ENCODE measurements at places on chromosomes 1 and 21. TPM values are rescaled to one million over a fixed set of nuclear protein-coding genes. Genes with fewer than 3 reads are reported as not detected.

GRCh38 chr1:107702946-107703571, 261.9 kb downstream of the VAV3 start:
- H3K36me3 ChIP-seq = no peaks in the 10 kb centered on the region
- H3K27me3 ChIP-seq = no peaks in the 10 kb centered on the region
- H3K27ac ChIP-seq = no peak overlapping the region
- no peak for DNase-seq
- no peaks in the 10 kb centered on the region for H3K4me1 ChIP-seq

DNA sequence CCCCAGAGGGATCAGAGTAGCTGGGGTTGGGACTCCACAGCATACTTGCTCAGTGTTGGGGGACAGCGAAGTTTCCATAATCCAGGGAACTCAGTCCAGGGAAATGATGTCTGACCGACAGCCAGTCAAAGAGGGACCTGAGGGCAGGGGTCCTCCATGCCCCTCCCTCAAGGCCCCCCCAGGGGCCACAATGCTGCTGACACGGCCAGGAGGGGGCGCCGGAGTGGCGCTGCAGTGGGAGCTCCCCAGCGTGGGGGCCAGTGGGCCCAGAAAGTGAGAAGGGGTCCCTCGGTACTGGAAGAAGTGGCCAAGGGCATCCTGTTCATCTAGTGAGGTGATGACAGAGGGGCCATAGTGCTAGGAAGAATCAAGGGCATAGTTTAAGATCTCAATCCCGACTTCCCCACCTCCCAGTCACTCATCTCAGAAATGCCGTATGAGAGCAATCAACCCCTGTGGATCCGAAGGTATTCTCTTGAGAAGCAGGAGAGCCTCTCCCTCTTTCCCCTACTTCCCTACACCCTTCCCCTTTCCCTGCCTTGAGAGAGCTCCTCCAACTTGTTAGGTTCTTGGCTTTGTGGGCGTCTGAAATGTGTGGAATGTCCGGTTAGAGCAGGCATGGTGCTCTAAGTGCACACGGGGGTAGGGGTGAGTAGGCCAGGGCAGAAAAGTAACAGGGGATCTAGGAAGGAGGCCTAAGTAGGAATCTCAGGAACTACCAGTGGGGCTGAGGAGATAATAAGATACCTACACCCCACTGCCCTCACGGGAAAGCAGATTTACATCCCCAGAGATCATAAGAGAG, 4.1 kb downstream of the NUDT17 start:
- H3K36me3 ChIP-seq = peaks cover 74% of the 10 kb centered on the region
- peaks cover 16% of the 10 kb centered on the region for H3K4me1 ChIP-seq
- H3K4me3 ChIP-seq = no peak overlapping the region
- H3K27ac ChIP-seq = no peak overlapping the region
- no peak for DNase-seq

DNA sequence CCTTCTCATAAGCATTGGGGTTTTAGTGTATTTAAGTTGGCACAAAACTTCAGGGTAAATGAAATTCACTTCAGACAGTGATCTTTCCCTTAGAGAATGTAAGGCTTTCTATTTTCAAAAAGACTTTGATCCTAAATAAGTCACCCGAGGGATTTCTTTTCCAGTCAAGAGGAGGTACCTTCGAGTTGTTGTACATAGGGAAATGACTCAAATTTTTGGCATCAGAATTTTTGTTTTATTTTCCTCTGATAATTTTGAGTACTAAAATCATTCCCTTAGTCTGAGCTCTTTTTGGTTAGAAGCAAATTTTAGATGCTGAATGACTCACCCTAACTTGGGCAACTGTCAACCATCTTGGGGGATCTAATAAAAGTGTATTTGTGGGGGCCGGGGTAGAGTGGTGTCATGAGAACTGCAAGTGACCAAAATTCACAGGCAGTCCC, 193.9 kb downstream of the DHRS3 start:
- no peak overlapping the region for H3K4me3 ChIP-seq
- DNase-seq = no peak
- no peaks in the 10 kb centered on the region for H3K27me3 ChIP-seq
- no peaks in the 10 kb centered on the region for H3K36me3 ChIP-seq
- H3K4me1 ChIP-seq = peaks cover 17% of the 10 kb centered on the region

DNA sequence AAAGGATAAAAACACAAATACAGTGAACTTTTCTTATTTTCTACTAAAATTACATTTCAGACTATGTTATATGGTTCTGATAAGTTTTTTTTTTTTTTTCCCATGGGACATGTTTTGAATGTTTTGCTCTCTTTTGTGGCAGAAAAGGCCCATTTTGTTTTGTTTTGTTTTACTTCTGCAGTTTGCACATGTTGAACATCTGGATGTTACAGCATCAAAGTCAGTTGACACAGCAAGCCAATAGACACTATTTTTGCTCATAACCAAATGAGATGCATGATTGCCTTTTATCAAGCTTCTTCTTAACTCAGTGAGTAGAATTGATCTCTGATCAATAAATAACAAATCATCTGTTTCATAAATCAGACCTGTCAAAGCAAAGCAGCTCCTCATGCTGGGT, 904.2 kb downstream of the ADGRL2 start:
- H3K4me3 ChIP-seq = no peak overlapping the region
- no peaks in the 10 kb centered on the region for H3K36me3 ChIP-seq
- peak overlapping the region; percentile 38 for H3K27ac ChIP-seq
- no peak for DNase-seq
- no peaks in the 10 kb centered on the region for H3K27me3 ChIP-seq

DNA sequence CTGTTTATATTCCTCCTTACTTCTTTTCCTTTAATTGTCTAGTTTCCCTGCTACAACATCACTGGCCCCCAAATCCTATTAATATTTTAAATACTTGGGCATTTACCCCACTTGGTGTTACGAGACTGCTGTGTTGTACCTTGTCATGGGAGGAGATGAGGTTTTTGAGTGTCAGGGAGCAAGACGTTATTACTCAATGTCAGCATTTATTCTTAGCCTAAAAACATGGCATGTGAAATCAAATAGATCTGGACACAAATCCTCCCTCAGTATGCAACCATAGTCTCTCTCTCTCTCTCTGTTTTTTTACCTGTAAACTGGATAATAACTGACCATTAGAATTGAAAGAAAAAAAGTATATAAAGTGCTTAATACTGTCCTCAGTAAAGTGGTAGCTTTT, 4.6 kb downstream of the LRRC8B start:
- no peaks in the 10 kb centered on the region for H3K27me3 ChIP-seq
- no peaks in the 10 kb centered on the region for H3K36me3 ChIP-seq
- H3K27ac ChIP-seq = no peak overlapping the region
- no peak for DNase-seq

DNA sequence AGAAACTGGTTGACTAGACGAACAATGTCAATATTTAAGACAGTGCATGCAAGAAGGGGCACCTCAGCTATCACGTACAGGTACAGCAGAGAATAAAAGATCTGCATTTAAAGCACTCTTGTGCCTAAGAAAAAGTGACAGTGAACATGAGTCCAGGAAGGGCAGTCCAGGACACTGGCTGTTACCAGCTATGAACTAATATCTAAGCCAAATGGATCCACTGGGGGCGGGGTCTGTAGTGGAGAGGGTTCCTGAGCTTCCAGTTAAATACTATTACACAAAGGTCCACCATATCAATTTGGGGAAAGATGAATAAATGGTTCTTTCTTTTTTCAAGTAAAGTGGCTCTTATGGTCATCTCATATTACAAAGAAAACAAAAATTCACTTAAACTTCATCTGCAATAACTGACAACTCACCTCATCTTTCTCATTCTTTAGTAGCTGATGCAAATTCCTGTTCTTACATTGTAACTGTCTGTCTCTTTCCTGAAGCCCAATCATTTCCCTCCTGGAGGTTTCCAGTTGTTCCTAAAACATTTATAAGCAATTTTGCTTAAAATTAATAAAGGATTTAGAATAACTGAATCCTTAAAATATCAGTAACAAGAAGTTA, 24.5 kb downstream of the SSX2IP start:
- no peak for DNase-seq
- no peak overlapping the region for H3K27ac ChIP-seq
- peaks cover 12% of the 10 kb centered on the region for H3K36me3 ChIP-seq
- H3K27me3 ChIP-seq = no peaks in the 10 kb centered on the region

GRCh38 chr21:35995522-35996088, 64.7 kb downstream of the SETD4 start:
- no peak overlapping the region for H3K27ac ChIP-seq
- peaks cover 55% of the 10 kb centered on the region for H3K27me3 ChIP-seq
- H3K4me3 ChIP-seq = no peak overlapping the region
- no peaks in the 10 kb centered on the region for H3K4me1 ChIP-seq

GRCh38 chr1:111030590-111030989, 66.9 kb upstream of the LRIF1 start:
- no peaks in the 10 kb centered on the region for H3K27me3 ChIP-seq
- H3K4me1 ChIP-seq = no peaks in the 10 kb centered on the region
- no peaks in the 10 kb centered on the region for H3K36me3 ChIP-seq
- no peak overlapping the region for H3K4me3 ChIP-seq
- DNase-seq = no peak
- H3K27ac ChIP-seq = no peak overlapping the region

GRCh38 chr1:224683936-224684335, 67.8 kb downstream of the CNIH3 start:
- H3K36me3 ChIP-seq = no peaks in the 10 kb centered on the region
- DNase-seq = no peak
- H3K27me3 ChIP-seq = no peaks in the 10 kb centered on the region
- no peak overlapping the region for H3K4me3 ChIP-seq

DNA sequence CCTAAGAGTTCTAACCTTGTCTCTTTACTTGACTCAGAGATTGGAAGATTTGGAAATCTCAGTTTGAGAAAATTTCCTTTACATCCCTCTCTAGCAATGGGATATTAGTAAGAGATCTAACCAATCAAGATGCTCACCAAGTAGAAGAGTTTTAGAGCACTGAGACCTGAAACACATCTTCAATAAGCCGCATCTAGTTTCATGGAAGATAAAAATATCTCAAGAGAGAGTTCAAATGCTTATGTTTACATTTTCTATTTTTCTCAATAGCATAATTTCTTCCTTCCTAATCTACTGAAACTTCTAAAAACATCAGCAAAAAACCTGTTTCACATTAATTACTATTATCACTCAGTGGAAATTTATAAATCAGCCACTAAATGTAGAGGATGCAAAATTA, 165.1 kb downstream of the APP start:
- no peak for DNase-seq
- H3K4me1 ChIP-seq = no peaks in the 10 kb centered on the region

DNA sequence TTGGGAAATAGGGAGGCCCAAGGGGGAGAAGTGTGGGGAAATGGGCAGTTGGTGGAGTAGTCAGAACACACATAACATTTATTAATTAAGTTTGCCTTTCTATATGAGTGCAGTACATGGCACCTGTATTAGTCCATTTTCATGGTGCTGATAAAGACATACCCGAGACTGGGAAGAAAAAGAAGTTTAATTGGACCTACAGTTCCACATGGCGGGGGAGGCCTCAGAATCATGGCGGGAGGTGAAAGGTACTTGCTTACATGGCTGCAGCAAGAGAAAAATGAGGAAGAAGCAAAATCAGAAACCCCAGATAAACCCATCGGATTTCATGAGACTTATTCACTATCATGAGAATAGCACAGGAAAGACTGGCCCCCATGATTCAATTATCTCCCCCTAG, 1.6 kb upstream of the SLC35A3 start:
- no peak overlapping the region for H3K27ac ChIP-seq
- no peak for DNase-seq
- peaks cover 61% of the 10 kb centered on the region for H3K4me1 ChIP-seq
- H3K36me3 ChIP-seq = no peaks in the 10 kb centered on the region
- no peaks in the 10 kb centered on the region for H3K27me3 ChIP-seq

- no peak for DNase-seq
- H3K4me1 ChIP-seq = no peaks in the 10 kb centered on the region
- no peak overlapping the region for H3K27ac ChIP-seq
- H3K27me3 ChIP-seq = peaks cover 6% of the 10 kb centered on the region
These were observed 51.1 kb downstream of the CSMD2 start for GRCh38 chr1:34113887-34114286.

GRCh38 chr1:94769551-94769950, 50.6 kb upstream of the SLC44A3 start:
- no peak for DNase-seq
- no peaks in the 10 kb centered on the region for H3K4me1 ChIP-seq
- H3K27ac ChIP-seq = no peak overlapping the region

GRCh38 chr1:89821322-89822108, 683 bp downstream of the LRRC8D start:
- H3K4me1 ChIP-seq = no peaks in the 10 kb centered on the region
- H3K27ac ChIP-seq = peak overlapping the region; percentile 79
- DNase-seq = no peak
- peak overlapping the region; percentile 96 for H3K4me3 ChIP-seq
- H3K36me3 ChIP-seq = no peaks in the 10 kb centered on the region

- no peak for DNase-seq
- peak within 1 kb of the TSS; percentile 94 for H3K4me3 ChIP-seq
- H3K27ac ChIP-seq = peak within 1 kb of the TSS; percentile 99
- peaks cover 6% of the 10 kb centered on the region for H3K4me1 ChIP-seq
- no peaks in the 10 kb centered on the region for H3K36me3 ChIP-seq
These were observed at the start of gene CMPK1 for GRCh38 chr1:47333578-47333921. CMPK1 (plus strand) TSS chr1:47333790; CDS start chr1:47333946, 156 bp downstream.

DNA sequence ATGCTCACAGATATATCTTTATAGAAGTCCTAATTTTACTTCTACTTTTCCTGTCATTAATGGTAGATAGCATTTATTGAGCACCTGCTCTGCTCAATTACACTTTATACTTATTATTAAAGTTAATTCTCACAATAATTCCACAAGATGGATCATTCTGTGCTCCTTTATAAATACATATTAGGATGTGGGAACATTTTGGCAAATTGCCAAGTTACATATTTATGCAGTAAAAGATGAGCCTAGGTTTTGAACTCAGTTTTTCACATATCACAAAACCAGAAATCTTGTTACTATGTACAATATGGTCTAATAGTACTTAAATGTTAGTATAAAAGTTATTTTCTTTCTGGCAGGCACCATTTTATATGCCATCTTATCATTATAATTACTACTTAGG, 895.0 kb upstream of the B3GALT2 start:
- no peak for DNase-seq
- H3K36me3 ChIP-seq = no peaks in the 10 kb centered on the region
- no peaks in the 10 kb centered on the region for H3K4me1 ChIP-seq
- no peaks in the 10 kb centered on the region for H3K27me3 ChIP-seq
- H3K4me3 ChIP-seq = no peak overlapping the region

GRCh38 chr1:178344513-178345091, 152.2 kb downstream of the CLEC20A start:
- H3K27me3 ChIP-seq = no peaks in the 10 kb centered on the region
- H3K27ac ChIP-seq = peak overlapping the region; percentile 85
- H3K36me3 ChIP-seq = no peaks in the 10 kb centered on the region
- H3K4me3 ChIP-seq = peak overlapping the region; percentile 0
- peaks cover 15% of the 10 kb centered on the region for H3K4me1 ChIP-seq

SHISA4 gene
- total RNA-seq = 7.8 TPM

SLC6A9 gene
- 14.1 TPM for total RNA-seq

AKR1A1 gene
- 133 TPM for total RNA-seq

TNFRSF1B gene
- 2.1 TPM for total RNA-seq

Data from esophagus squamous epithelium (tissue), 5 donors.